ENCODE measurements at places on chromosomes 3 and 15. TPM values are rescaled to one million over a fixed set of nuclear protein-coding genes. Genes with fewer than 3 reads are reported as not detected.

Gene GOLGA6B
- not detected for total RNA-seq

Gene CSTA
- not detected for total RNA-seq

Gene GABRA5
- not detected for total RNA-seq

Gene SV2B
- total RNA-seq = not detected

Gene PDCD7
- 35.0 TPM for total RNA-seq

Gene DET1
- 1.0 TPM for total RNA-seq

All from activated T-cell treated with anti-CD3 and anti-CD28 coated beads, Interleukin-2, amount 50 U/mL, for 4 hours (primary cell).